ENCODE measurements at places on chromosomes 6 and 20.
A peak's percentile ranks its signal among the peaks of the same experiment; 100 is the strongest.

- DNase-seq = peak; percentile 66
- peak overlapping the region; percentile 10 for H3K4me3 ChIP-seq
- H3K4me1 ChIP-seq = no peaks in the 10 kb centered on the region
- no peaks in the 10 kb centered on the region for H3K36me3 ChIP-seq
Measured at GRCh38 chr6:21033575-21034026, 499.3 kb downstream of the CDKAL1 start.

- H3K36me3 ChIP-seq = no peaks in the 10 kb centered on the region
- H3K4me1 ChIP-seq = no peaks in the 10 kb centered on the region
- no peak for DNase-seq
- no peak overlapping the region for H3K4me3 ChIP-seq
Measured at GRCh38 chr20:25421102-25421501, 13.6 kb downstream of the GINS1 start.

- no peak overlapping the region for H3K27ac ChIP-seq
- no peaks in the 10 kb centered on the region for H3K27me3 ChIP-seq
- no peaks in the 10 kb centered on the region for H3K4me1 ChIP-seq
- no peaks in the 10 kb centered on the region for H3K36me3 ChIP-seq
Measured at GRCh38 chr6:40693768-40694167, 106.6 kb upstream of the LRFN2 start.

- no peak overlapping the region for H3K4me3 ChIP-seq
- no peak for DNase-seq
- no peak overlapping the region for H3K27ac ChIP-seq
- no peaks in the 10 kb centered on the region for H3K4me1 ChIP-seq
- no peaks in the 10 kb centered on the region for H3K27me3 ChIP-seq
Measured at GRCh38 chr20:37081717-37082289, 14.0 kb downstream of the RBL1 start.

GRCh38 chr6:158869826-158870648 lies 50.9 kb upstream of the EZR start:
- H3K27ac ChIP-seq = peak overlapping the region; percentile 69
- H3K27me3 ChIP-seq = no peaks in the 10 kb centered on the region
- peaks cover 4% of the 10 kb centered on the region for H3K4me1 ChIP-seq
- no peaks in the 10 kb centered on the region for H3K36me3 ChIP-seq

- DNase-seq = no peak
- no peaks in the 10 kb centered on the region for H3K27me3 ChIP-seq
- H3K4me3 ChIP-seq = no peak overlapping the region
- H3K27ac ChIP-seq = no peak overlapping the region
- H3K36me3 ChIP-seq = no peaks in the 10 kb centered on the region
Measured at GRCh38 chr6:47360388-47360787, 50.7 kb upstream of the TNFRSF21 start.

DNA sequence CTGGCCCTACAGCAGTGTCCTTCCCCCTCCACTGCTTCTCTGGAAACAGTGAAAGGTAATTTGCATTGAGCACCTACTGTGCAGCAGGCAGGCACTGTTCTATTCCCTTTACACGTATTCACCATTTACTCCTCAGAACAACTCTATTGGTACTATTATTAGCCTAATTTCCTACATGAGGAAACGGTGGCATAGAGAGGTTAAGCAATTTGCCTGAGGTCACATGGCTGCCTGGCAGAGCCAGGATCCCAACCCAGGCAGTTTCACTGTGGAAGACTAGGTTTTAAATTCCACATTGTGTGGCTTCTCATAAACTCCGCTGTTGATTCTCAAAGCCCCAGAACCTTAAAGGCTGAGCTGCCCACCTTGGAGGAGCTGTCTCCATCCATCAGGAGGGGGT lies 72.7 kb downstream of the CLIC5 start:
- no peaks in the 10 kb centered on the region for H3K27me3 ChIP-seq
- no peak for DNase-seq
- H3K27ac ChIP-seq = no peak overlapping the region
- H3K36me3 ChIP-seq = no peaks in the 10 kb centered on the region
- H3K4me1 ChIP-seq = no peaks in the 10 kb centered on the region

DNA sequence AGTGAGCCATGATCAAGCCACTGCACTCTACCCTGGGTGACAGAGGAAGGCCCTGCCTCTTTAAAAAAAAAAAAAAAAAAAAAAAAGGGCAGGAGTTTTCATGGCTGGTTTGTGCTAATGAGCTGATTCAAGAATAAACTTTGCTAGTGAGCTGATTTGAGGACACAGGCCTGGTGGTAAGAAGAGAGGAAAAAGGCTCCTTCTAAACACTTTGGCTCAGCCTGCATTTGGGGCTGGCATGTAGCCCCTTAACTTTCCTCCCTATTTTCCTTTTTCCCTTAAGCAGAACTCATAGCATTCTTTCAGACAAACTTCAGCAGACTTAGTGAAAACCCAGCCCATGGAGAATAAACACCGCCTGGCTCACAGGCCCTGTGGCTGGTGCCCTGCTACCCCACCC lies 432.7 kb downstream of the PTPRT start:
- no peaks in the 10 kb centered on the region for H3K27me3 ChIP-seq
- H3K36me3 ChIP-seq = no peaks in the 10 kb centered on the region
- no peak overlapping the region for H3K4me3 ChIP-seq
- no peaks in the 10 kb centered on the region for H3K4me1 ChIP-seq
- H3K27ac ChIP-seq = no peak overlapping the region
- DNase-seq = no peak

DNA sequence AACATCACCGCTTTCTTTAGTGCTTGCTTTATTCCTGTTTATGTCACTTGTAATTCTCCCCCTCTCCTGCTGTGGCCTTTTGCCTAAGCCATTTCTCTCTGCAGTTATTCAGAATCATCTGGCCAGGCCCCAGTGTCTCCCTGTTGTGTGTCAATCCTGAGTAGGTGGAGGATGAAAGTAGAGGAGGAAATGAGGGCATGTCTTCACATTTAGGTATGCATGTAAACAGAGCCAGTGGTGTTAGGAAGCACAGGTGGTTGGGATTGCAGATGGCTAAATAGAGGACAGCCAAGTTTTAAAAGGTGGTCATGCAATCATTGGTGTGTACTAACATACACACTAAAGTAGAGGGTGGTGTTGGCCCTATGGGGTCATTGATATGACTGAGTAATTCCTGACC lies 5.2 kb downstream of the PRSS35 start:
- no peak overlapping the region for H3K27ac ChIP-seq
- H3K27me3 ChIP-seq = no peaks in the 10 kb centered on the region
- H3K4me3 ChIP-seq = no peak overlapping the region
- no peak for DNase-seq

DNA sequence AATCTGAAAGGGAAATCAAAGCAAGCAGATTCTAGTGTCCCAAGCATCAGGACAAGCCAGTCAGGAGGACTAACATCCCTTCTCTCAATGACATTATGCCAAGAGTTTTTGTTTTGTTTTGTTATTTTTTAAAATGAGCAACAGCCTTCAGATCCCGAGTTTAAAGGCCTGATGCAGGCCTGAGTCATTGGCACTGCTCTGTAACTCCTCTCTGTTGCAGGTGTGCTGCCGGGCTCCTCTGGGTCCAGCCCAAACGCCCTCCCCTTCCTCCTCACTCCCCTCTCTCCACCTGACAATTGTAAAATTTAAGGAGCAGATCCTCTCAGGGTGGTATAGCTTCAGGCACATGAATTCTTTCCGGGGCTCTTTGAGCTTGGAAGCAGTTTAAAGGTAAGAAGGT lies 502.0 kb downstream of the BMP2 start:
- DNase-seq = no peak
- no peaks in the 10 kb centered on the region for H3K4me1 ChIP-seq
- no peak overlapping the region for H3K27ac ChIP-seq
- no peaks in the 10 kb centered on the region for H3K36me3 ChIP-seq
- no peak overlapping the region for H3K4me3 ChIP-seq

DNA sequence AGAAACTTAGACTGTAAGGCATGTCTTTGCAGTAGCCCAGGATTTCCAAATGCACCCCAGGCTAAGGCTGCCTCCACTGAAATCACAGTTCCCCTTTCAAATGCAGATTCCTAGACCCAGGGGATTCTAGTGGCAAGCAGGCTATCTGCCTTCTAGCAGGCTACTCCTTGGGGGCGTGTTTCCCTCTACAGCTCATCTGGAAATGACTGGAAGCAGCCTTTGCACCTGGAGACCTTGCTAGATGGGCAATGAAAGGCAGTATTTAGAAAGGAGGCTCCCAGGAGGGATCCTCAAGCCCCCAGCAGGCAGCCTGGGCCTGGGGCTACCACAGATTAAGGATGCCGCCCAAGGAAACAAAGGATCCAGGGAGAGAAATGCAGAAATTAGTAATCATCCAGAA lies 26.0 kb upstream of the SYNDIG1 start:
- no peaks in the 10 kb centered on the region for H3K36me3 ChIP-seq
- H3K4me1 ChIP-seq = no peaks in the 10 kb centered on the region
- H3K27me3 ChIP-seq = no peaks in the 10 kb centered on the region
- no peak overlapping the region for H3K4me3 ChIP-seq

DNA sequence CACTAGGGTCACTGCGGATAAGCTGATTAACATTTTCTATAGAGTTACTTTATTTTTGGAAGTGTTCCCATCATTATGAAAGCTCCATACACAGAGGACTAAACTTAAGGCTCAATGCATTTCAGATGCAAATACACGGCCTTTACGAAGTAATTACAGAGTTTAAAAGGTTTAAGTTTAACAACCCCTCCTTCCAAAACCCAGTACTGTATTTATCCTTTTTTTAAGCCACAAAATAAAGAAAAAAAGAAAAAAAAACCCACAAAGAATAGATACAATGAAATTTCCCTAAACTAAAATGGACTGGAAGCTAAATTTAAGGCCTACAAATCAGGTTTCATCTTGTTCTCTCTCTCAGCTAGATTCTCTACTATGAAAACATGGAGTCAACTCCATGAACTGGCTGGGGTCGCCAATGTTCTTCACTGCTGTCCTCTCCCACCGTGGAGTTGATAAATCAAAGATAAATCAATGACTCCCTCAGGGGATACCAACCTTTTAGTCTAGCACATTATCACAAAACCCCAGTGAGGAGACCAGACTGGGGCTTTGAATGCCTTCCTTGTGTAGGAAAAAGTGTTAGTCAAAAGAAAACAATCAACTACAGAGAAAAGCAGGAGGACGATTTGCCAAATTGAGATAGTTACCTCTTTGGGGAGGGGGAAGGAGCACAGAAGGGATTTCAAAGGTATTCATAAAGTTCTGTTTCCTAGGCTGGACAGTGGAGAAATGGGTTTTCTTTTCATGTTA lies 52.5 kb downstream of the TNFRSF21 start:
- H3K27me3 ChIP-seq = no peaks in the 10 kb centered on the region
- no peaks in the 10 kb centered on the region for H3K4me1 ChIP-seq
- DNase-seq = no peak
- H3K4me3 ChIP-seq = no peak overlapping the region

- H3K36me3 ChIP-seq = no peaks in the 10 kb centered on the region
- H3K27ac ChIP-seq = no peak overlapping the region
- no peak for DNase-seq
- no peaks in the 10 kb centered on the region for H3K27me3 ChIP-seq
- H3K4me1 ChIP-seq = no peaks in the 10 kb centered on the region
Measured at GRCh38 chr6:14717307-14717706, 528.6 kb upstream of the JARID2 start.

GRCh38 chr6:142236691-142237090 lies 65.1 kb upstream of the ADGRG6 start:
- no peak for DNase-seq
- no peaks in the 10 kb centered on the region for H3K4me1 ChIP-seq
- no peak overlapping the region for H3K4me3 ChIP-seq
- H3K27ac ChIP-seq = no peak overlapping the region
- no peaks in the 10 kb centered on the region for H3K27me3 ChIP-seq

DNA sequence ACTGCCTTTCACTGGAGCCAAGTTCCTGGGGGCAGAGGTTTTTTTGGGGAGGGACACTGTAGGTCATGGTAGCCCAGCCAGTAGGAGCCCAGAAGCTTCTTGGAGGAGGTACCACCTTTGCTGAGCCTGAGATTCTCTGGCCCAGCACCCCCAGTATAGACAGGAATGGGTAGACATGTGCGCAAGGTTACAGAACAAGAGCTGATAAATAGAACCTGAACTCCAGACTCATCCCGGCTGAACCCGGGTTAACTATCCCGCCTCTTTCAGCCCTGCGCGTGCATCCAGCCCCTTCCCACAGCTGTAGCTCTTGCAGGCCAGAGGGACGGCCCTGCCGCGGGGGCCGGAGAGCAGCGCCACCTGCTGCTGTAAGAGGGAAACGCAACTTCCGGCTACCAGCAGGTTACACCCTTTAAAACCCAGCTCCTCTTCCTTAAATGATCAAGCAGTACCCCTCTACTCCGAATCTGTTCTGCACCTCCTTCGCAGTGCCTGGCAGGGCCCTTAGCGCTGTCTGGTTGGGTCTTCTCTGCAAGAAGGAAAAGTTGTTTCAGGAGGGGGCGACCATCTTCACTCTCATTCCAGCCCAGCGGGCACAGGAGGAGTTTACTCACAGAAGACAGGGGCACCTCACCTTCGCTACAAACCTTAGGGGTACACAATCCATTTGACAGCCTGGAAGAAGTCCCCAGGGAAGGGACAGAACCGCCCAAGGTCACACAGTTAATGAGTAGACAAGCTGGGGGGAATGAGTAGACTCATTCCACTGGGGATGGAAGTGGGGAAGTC lies 7.5 kb downstream of the SRXN1 start:
- peaks cover 39% of the 10 kb centered on the region for H3K36me3 ChIP-seq
- no peak overlapping the region for H3K4me3 ChIP-seq
- no peaks in the 10 kb centered on the region for H3K4me1 ChIP-seq
- DNase-seq = no peak

DNA sequence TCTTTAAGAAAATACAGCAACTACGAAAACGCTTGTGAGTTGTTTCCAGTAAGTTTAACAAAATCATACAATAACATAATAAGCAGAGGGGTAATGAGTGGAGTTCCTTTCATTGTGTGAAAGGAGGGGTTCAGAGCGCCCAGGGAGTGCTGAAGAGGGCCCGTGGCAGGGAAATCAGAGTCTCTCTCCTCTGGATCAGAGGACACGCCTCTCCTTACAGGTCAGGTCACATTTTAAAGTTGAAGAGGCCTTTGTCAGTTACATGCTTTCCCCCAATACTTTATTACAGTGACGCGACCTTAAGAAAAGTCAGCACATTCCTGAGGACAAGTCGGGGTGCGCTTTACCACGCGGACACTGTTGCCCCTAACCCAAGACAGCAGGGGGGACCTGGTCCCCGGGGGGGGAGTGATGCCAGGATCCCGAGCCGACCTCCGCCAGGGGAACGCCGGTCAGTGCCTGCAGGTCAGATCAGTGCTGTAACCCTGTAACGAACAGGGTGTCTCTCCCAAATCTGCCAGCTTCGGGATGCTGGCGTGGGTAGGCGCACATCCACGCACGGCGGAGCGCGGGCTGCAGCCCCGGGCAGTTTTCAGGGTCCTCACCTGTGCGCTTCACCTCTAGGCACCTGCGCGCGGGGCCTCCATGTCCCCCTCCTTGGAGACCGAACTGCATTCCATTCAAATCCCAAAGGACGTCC lies 848 bp downstream of the DACT2 start:
- no peaks in the 10 kb centered on the region for H3K36me3 ChIP-seq
- no peak for DNase-seq
- H3K4me1 ChIP-seq = peaks cover 10% of the 10 kb centered on the region
- H3K4me3 ChIP-seq = no peak overlapping the region

DNA sequence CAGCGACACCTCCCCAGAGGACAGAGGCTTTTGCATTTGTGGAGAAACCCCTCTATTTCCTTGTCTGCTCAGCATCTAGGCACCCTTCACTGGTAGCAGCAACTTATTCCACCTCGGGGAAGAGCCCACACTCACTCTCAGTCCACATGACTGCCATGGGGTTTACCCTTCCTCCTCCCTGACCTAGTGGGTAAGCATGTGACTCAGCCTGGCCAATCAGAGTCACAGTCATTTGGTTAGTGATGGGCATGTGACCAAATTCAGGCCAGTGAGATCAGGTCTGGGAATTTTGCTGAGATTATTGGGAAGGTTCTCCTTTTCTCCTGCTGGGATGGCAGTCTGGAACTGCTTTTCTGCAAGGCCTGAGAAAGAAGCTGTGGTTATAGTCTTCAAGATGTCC lies 145.7 kb upstream of the PHACTR3 start:
- DNase-seq = no peak
- peaks cover 20% of the 10 kb centered on the region for H3K27me3 ChIP-seq
- H3K27ac ChIP-seq = no peak overlapping the region
- no peak overlapping the region for H3K4me3 ChIP-seq
